Activated CD8-positive, alpha-beta T cell treated with anti-CD3 and anti-CD28 coated beads for 36 hours (primary cell): ENCODE measurements at places on chromosomes 3 and 15. TPM values are rescaled to one million over a fixed set of nuclear protein-coding genes. Genes with fewer than 3 reads are reported as not detected.

DNA sequence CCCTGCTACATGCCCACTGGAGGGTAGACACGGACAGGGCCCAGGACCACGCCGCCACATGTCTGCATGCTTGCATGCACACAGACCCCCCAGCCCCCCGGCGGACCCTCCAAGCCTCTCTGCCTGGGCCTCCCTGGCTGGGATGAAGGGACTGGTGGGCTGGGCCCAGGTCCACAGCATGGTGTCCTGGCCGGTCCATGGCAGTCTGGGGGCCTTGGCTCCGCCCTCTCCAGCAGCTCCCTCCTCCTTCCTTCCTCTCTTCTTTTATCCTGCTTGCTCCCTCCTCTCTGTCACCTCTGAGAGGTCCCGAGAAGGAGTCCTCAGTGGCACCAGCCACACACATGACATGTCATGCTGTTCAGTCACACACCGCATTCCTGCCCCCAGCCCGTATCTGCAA, 24.5 kb downstream of the DUSP7 start:
- no peak for DNase-seq

The CLDN16 gene
- not detected for total RNA-seq

DNA sequence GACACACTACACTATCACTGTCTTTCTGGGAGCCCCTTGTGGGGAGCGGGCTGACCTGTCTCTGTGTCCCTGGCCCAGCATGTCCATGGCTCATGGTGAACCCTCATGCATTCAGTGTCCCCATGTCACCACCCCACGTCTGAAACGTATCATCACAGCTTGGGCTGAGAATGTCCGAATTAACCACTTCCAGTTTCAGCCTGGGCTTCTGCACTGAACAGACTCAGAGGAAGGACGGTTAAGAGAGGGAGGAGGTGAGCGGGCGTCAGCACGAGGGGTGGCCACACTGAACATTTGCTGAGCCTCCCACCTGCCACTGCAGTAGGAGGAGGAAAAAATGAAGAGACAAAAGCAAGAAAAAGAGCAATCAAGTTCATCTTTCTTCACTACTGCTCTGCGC, 30.5 kb downstream of the ATP2B2 start:
- DNase-seq = no peak

The GOLGA8S gene
- total RNA-seq = 0.13 TPM

DNA sequence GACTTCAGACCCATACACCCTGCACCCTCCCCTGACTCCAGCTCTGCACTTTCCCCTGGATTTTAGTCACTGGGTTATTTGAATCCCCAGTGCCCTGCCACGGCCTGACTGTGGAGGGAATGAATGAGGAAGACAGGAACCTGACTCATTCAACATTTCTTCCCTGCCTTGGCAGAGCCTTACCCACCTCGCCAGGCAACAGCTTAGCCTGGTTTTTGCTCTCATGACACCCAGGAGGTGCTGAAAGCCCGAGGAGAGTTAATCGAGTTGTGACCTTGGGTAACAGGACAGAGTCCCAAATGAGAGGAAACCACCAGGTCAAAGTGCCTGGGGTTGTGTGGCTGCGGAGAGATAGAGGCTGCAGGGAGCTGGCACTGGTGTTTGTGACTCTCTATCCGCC, 128.3 kb downstream of the SMAD6 start:
- DNase-seq = no peak

DNA sequence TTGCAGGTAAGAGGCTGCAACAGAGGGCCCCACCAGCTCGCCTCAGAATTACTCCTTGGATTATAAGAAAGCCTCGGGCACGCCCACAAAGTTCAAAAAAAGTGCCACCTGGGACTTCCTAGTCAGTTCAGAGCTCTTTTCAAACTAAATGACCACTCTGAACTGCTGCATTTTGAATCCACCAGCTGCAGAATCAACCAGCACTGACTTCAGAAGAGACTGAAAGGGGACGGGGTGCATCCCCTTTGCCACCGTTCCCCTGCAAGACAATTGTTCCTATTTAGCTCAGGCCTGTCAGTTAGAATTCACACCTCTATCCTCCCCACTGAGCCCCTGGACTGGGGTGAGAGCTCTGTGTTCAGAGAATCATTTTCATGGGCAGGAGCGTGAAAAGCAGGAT, 181.4 kb upstream of the GADL1 start:
- DNase-seq = no peak

DNA sequence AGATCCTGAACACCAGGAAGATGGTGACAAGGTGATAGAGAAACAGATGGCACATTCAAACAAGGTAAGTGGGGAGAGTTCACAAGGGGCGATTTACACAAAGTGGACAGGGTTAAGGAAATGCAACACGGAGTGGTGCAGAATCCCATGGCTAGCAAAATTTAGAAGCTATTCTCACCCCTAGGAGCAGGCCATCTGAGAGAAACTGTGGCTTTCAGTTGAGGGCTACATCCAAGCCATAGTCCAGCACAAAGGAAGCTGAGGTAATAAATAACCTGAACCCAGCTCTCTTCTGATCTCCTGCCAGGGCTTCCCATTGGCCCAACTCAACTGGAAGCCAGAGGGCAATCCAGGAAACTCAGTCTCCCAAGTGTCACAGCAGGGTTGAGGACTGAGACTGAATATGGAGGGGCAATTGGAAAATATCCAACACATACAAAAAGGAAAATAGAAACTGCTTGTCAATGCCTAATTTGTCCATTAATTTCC, 1.2 kb upstream of the ZNF445 start:
- no peak for DNase-seq

DNA sequence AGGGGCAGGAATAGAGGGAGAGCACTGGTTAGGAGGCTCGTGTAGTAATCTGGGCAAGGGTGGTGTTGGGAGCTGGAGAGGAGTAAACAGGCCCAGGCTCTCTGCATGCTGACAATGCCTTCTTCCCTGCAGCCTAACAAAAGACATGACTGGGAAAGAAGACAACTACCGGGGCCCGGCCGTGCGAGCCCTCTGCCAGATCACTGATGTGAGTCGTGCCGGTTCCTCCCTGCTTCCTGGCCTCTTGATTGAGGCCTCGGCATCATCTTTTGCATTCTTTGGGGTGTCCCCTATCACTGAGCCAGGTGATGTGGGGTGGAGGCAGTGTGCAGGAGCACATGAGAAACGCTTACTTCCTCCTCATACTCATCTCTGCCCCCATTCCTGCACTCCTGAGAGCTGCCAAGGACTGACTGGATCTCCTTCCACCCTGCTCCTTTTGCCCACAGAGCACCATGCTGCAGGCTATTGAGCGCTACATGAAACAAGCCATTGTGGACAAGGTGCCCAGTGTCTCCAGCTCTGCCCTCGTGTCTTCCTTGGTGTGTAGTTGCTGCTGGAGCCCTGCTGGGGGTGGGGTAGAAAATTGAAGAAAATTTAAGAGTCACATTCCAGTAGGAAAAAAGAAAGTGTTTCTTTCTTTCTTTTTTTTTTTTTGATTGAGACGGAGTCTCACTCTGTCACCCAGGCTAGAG, 5.3 kb downstream of the COPG1 start:
- no peak for DNase-seq

The LYZL4 gene
- total RNA-seq = not detected

GRCh38 chr15:66646308-66646707, 55.7 kb upstream of the SMAD6 start:
- DNase-seq = no peak

GRCh38 chr15:98034731-98035130, 74.2 kb downstream of the ARRDC4 start:
- no peak for DNase-seq

- DNase-seq = no peak
Observed at GRCh38 chr3:106088304-106088703, 219.5 kb upstream of the CBLB start.

The PDZRN3 gene
- total RNA-seq = not detected

The SENP7 gene
- 11.4 TPM for total RNA-seq

The TRIM42 gene
- total RNA-seq = not detected

DNA sequence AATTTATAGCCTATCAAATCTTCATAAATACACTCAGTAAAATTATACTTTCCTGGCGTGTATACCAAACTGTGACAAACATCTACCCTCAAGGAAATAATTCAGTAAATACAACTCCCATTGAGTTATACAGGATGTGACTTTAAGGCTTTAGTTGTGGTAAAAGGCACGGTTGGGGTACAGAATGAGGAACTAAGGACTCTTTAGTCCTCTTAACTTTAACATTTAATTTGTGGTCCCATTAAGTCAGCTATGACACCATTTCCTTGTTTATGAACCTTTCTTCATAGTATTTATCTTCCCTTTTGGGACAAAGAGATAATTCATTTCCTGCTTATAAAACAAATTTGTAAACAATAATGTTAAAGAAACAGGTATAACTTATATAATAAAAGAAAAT, 30.2 kb downstream of the IFT80 start:
- no peak for DNase-seq

DNA sequence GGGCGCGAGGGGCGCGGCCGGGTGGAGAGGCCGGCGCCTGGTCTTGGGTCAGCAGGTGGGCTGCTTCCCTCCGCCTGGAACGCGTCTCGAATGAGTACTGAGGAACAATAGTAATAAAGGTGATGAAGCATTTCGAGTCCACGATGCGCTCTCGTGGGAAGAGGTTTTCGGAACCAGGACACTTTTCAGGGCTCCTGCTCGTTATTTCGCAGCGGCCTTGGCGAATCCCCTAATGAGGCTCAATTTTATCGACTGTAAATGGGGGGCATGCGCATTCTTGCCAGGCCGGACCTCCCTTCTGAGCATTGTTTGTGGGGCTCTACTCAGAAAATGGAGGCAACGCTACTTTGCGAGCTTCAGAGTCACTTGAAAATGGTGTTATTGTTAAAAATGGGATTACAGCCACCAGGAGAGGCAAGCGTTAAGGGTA, 1.2 kb downstream of the NR2C2 start:
- DNase-seq = no peak

The PP2D1 gene
- total RNA-seq = not detected

DNA sequence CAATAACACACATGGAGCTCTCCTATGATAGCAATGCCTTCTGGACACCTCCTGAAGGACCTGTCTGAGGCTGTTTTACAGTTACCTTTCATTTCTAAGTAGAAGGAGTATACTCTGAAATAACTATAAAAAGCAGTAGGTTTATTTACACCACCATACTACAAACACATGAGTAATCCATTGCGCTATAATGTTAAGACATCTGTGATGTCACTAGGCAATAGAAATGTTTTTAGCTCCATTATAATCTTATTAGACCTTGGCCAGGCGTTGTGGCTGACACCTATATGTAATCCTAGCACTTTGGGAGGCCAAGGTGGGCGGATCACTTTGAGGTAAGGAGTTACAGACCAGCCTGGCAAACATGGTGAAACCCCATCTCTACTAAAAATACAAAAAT, 24.7 kb downstream of the PXK start:
- DNase-seq = peak; percentile 46

The ROPN1 gene
- not detected for total RNA-seq

The OXTR gene
- 2.0 TPM for total RNA-seq

The RASGRP1 gene
- total RNA-seq = 106 TPM

The GOLGA8H gene
- total RNA-seq = 0.34 TPM

The SLC22A14 gene
- total RNA-seq = not detected
